Immature natural killer cell (primary cell): ENCODE measurements at places on chromosomes 5 and 9. TPM values are rescaled to one million over a fixed set of nuclear protein-coding genes. Genes with fewer than 3 reads are reported as not detected.

The DAB2 gene
- polyA plus RNA-seq = 45.0 TPM

The OR13C4 gene
- not detected for polyA plus RNA-seq

The CRHBP gene
- not detected for polyA plus RNA-seq

The EIF4E1B gene
- not detected for polyA plus RNA-seq

GRCh38 chr5:149355688-149356087, 2.2 kb upstream of the PCYOX1L start:
- no peak for DNase-seq

DNA sequence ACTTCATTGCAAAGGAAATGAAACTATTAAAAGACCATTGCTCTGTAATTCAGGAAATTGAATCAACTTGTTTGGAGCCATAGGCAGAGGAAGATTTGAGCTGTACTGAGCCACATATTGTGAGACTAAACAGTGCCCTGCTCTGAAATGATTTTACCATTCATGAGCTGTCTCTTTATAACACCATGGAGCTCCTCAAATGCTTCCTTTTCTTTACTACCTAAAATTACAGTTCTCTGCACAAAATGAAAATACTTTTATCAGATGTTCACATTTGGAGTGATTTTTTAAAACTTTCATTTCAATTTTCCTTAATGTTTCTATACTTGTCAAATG, 97.9 kb downstream of the NLN start:
- no peak for DNase-seq

DNA sequence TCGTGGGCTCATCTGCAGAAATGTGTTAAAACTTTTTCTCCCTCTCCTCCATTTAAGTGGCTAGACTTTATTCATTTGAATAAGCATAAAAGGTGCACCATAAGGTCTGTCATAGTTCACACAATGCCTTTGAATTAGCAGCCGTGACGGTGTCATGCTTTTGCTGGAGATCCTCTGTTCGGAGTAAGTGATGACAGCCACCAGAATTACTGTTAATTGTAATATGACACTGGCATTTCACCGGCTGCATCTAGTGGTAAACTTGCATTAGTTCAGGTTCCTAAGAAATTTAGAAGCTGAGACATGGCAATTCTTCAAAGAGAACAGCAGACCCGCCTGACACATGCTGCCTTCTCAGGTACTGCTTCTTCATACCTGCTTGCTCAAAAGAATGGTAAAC, 241.7 kb downstream of the EBF1 start:
- no peak for DNase-seq

- no peak for DNase-seq
These were observed 201.5 kb downstream of the DAB2IP start for GRCh38 chr9:121852651-121853616.

DNA sequence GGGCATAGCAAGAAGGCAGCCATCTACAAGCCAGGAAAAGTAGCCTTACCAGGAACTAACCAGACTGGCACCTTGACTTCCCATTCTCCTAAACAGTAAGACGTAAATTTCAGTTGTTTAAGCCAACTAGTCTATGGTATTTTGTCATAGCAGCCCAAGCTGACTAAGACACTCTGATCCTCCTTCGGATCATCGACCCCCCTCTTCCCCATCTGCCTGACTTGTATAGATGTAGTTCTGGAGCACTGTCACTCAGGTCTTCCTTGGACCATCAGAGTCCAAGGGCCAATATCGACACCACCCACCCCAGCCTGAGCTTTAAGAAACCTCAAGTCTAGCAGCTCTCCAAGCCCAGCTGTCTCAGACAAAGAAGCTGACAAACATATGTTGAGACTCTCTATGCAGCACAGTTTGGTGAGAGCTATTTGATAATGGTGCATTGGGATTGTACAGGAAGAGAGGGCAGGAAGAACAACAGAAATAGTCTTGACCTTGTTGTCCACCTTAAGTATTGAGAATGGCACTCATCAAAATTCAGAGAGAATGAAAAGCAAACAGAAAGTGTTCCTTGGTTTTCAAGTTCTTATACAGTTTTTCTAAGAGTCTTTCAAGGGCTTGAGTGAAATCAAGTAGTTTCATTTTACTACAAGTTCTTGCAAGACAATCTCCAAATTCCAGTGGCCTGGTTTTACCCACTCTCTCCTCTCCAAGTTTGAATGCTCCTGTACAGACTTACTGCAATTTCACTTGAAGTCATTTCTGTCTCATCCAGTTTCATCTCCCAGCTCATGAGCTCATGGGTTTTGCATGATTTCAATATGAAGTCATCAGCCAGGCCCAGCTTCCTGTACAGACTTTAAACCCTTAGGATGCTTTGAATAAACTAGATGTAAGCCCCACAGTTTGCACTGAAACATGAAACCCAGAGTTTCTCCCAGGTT, 122.3 kb upstream of the RAI14 start:
- DNase-seq = no peak

DNA sequence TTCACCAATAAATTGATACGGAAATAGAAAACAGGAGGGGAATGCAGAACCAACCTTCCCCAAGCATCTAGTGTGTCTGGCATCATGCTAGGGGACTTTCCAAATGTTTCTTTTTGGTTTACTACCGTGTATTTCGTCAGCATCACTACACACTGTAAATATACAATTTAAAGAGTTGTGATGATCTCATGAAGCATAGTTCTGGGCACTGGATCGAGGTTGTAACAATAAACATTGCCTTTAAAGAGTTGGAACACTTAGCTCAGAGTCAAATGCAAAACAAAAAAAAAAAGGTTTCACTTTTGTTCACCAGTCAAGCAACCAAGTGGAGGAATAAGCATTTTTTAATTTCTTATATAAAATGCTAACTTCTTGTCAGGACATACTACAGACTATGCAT, 2.9 kb upstream of the SCAI start:
- no peak for DNase-seq

DNA sequence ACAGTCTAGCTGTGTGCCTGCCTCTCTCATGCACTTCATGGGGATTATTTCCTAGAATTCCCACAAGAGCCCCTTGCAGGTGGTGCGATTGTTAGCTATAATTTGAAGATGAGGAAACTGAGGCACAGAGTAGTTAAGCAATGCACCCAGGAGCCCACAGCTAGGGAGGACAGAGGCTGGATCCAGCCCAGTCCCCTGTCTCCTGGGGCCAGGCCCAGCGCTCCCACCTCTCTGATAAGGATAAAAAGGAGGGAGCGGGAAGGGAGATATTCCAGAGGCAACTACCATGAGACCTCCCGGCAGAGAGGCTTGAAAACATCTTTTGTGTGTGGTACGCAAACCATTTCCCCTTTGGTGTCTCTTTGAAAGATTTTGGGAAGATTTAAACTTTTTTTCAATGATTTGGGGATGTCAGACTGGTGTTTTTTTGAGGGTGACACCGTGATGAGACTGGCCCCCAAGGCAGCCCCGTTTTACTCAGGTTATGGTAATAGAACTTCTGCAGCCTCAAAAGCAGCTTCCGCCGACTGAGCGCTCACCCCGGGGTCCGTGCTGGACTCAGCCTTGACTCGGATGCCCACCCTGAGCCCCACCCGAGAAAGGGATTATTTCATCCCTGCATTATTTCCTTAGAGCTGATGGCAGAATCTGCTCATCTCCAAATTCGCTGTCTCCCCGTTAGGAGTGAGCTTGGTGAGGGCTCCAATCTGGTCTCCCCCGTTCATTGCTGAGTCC, 144.7 kb upstream of the IER5L start:
- DNase-seq = no peak

GRCh38 chr5:120564013-120564412, 99.9 kb downstream of the PRR16 start:
- DNase-seq = no peak

DNA sequence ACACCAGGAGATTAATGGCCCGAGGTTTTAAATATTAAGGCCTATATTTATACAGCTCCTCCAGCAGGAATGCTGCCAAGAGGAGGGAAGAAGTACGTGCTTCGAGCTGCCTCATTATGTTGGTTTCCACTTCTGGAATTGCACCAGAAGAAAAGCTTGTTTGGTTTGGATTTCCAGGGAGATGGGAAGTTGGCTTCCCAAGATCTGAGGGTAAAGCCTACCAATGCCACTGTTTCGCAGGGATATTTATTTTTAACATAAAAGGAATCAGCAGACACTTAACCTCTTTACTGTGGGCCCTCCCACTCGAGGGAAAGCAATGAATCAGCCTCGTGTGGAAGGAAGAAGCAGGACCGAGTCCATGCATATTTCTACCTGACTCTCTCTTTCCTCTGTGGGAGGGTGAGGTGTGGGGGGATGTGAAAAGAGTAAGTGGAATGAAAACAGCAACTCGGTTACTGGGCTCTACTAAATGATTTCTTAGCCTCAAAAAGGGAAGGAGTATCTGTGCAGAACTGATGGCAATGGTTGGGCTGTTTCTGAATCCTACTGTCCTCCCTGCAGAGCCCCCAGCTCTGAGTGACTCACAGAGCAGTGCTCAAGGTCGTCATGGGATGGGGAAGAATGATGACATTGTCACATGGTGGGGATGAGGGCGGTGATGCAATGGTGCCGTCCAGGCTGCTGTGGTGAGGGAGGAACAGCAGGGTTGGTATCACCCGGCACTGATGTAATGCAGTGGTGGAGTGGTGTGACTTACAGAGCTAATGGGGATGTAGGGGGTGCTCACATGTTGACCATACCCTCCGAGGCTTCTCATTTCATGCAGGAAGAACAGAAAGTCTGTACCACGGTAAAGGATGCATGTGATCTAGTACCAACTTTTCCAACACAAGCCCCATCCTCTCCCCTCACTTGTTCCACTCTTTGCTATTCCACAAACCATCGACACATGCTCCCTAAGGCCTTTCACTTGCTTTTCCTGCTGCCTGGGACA, 215.0 kb upstream of the PANK3 start:
- DNase-seq = no peak

DNA sequence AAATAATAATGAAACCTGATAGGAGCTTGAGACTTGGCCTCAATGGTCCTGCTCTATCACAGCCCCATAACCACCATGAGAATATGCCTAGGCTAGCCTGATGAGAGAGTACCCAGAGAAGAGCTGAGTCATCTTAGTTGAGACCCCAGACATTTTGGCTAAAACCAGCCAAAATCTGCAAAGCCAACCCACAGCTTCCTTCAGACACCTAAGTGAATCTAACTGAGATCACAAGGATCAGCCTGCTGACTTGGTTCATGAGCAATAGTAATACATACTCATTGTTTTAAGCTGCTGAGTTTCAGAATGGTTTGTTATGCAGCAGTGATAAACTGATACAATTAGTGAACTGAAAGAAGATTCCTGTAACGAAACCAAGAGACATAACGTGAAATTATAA, 473.7 kb upstream of the PTGER4 start:
- no peak for DNase-seq

GRCh38 chr9:120107138-120107537, 472.8 kb downstream of the CDK5RAP2 start:
- DNase-seq = no peak

- DNase-seq = no peak
These were observed 420.5 kb downstream of the EBF1 start for GRCh38 chr5:158679221-158679641.

- no peak for DNase-seq
These were observed 47.3 kb downstream of the PRLR start for GRCh38 chr5:35182910-35183535.

DNA sequence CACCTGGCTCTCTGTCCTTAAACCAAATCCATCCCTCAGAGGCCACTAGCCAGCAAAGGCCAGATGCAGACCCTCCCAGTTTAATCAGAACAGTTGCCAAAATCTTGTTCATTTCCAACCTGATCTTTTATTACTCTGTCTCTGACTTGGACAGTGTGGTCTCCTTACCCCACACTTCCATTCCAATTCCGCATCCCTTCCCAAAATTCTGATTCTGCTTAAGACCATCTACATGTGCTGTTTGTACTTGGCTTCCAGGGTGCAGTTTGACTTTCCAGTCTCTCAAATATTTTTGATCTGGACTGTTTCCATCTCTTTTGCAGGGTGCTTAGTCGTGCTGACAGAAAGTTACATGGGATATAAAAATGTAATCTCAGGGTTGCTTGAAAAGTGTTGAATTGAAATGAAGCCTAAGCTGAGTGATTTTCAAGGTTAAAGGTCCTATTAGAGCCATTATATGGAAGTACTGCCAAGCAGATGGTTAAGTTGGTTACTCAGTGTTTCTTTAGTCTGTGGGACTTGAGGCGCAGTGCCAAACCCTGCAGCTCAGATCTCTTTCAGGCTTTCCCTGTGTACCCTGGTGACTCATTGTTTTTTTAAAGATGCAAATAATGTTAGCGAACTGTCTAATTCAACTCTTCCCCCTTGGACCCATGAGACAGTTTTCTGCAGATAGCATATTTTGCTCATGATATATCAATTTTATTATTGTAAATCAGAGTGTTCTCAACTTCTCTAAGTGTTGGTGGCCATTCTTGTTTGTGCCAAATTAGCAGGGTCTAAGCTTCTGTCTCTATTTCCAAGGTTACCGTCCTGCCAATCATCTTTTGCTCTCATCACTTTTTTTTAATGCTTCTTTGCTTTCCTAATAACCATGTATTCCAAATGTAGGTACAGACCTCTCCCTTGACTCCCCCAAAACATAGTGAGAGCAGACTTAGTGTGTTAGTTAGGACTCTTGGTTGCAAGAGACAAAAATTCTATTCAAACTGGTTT, 18.2 kb upstream of the DCP2 start:
- no peak for DNase-seq
